ENCODE measurements at places on chromosomes 1 and 21.

DNA sequence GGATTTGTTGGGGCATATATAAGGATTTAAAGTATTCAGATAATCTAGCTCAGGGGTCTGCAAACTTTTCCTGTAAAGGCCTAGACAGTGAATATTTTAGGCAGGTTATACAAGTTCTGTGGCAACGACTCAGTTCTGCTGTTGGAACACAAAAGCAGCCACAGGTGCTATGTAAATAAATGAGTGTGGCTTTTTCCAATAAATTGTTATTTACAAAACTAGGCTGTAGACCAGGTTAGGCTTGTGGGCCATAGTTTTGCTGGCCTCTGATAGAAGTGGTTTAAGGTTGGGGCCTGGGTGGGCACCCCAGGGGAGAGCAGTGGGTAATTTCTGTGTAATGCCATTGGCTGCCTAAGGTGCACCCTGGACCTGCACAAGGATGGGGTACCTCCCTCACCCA lies 16.9 kb upstream of the IGFN1 start:
- no peak for ATAC-seq

- ATAC-seq: no peak
Observed at GRCh38 chr21:42612390-42612789, 41.0 kb upstream of the PDE9A start.

GRCh38 chr1:57164584-57164983 lies 198.8 kb upstream of the C8B start:
- no peak for ATAC-seq

DNA sequence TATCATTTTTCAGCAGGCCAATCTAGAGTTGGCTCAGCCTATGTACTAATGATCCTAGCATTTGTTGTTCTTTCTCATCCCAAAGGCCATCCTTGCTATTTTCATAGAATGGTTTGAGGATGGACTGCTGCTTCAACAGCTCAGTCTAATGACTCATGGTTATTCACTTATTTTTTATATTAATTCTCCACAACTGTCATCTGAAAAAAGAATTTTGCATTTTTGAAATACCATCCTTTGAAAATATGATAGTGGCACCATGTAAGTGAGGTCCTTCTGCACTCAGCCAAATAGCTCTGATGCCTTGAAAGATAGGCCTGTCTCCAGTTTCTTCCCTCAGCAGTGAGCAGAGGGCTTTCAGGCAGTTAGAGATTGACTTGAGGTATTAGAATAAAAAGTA lies 377.5 kb downstream of the LMO4 start:
- no peak for ATAC-seq

DNA sequence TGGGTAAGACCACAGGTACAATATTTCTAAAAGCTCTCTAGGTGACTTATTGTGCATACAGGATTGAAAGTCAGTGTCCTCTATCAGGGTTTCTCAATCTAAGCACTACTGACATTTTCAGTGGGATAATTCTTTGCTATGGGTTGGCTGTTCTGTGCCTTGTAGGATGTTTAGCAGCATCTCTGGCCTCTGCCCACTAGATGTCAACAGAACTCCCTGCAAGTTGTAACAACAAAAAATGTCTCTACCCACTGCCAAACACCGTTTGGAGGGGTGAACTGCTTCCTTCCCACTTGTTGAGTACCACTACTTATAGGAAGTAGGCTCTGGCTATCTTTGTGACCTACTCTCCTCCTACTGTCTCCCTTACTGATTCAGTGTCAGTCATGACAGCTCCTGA lies 90.1 kb upstream of the ZRANB2 start:
- no peak for ATAC-seq

GRCh38 chr1:3319874-3320245 lies 134.6 kb upstream of the ARHGEF16 start:
- ATAC-seq: peak; percentile 28

DNA sequence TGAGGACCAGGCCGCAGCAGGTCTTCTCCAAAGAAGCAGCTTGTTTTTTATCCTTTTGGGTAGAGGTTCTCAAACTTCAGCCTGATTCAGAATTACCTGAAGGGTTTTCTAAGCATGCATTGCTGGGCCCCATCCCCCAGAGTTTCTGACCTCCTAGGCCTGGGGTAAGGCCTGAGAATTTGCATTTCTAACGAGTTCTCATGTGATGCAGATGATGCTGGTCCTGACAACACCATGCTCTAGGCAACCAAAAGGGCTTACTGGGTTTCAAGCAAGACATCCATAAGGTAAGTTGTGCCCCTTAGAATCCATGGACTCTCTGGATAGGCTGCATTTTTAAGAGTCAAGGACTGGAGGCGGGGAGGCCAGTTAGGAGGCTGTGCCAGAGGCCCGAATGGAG lies 295.1 kb downstream of the HHIPL2 start:
- ATAC-seq: no peak

GRCh38 chr1:246680190-246680589 lies 44.0 kb upstream of the SCCPDH start:
- no peak for ATAC-seq

GRCh38 chr1:212463565-212464285 lies 31.0 kb downstream of the NENF start:
- no peak for ATAC-seq

- ATAC-seq: no peak
Observed at GRCh38 chr1:26696119-26696653, 371 bp downstream of the ARID1A start.

DNA sequence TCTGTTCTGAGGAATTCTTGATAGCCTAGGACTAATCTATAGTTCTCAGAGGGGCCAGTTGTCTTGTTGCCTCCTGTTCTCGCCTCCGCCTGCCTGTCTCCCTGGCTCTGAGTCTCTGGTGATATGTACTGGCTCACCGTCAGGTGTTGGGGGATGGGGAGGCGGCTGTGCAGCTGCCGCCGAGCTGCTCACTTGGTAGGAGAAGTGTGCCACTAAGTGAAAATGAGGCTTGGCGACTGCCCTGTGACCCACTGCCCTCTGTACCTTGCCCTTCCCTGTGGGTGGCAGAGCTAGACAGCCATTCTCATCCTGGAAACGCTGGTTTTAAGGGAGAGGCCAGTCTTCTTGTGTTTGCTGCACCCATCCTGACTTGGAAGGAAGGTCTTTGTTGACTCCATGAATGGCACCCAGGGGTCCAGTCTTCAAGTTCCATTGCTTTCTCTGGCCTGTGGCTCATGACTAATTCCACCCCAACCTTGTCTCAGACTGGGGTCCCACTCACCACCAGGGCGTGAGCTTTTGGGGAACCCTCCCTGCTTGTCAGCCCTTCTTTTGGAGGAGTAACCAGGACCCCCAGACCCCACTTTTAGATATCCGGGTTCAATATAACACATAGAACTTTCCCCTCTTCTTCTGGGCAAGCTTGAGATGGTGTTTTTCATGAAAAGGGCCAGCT lies 120.6 kb downstream of the CACNA1E start:
- no peak for ATAC-seq

DNA sequence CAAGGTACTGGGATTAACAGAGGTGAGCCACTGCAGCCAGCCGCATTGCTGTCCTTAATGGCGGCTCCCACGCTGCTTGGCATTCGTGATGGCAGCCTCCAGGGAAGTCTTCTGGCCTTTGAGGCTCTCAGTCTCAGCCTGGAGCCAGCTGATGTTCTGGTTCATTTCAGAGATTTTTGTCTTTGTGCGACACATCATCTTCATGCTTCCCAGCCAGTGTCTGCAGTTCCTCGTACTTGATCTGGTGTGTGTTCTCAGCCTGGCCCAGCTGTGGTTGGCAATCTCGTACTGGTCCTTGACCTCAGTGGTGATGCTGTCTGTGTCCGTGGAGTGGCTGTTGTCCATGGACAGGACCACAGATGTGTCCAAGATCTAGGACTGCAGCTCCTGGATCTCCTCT lies 11.7 kb downstream of the SNRPE start:
- no peak for ATAC-seq

- no peak for ATAC-seq
Observed at GRCh38 chr1:205144046-205144720, 22.4 kb upstream of the RBBP5 start.

GRCh38 chr1:20660847-20661206 lies 342 bp downstream of the DDOST start:
- no peak for ATAC-seq

DNA sequence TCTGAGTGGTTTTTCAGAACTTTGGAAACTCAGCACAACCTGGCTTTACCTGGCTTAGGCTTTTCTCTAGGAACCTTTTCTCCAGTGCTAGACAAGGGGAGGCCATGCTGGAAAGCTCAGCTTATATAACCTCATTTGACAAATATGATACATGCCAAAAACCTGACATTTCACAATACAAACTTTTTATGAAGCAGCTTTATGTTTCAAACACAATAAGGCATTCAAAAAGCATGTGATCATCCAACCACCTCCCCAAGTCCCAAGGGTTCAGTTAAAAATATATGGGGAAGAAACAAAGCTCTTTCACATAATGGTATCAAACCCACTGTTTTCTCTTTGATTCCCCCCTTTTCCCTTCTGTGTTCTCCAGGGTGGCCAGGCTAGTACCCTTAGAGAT lies 63.7 kb downstream of the ZC3H11B start:
- ATAC-seq: no peak

DNA sequence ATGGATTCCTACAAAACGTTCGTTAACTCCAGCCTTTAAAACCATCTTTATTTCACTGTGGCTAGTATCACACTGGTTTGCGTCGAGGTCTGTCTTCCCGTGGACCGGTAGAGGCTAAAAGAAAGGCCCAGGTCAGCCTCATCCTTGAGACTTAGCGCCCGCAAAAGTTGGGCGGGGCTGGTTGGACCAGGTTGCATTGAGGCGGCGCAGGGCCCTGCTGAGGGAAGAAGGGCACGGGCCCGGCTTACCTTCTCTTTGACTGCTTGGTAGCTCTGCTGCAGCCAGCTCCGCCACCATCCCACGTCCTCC lies 455 bp downstream of the BSDC1 start:
- ATAC-seq: peak; percentile 12

DNA sequence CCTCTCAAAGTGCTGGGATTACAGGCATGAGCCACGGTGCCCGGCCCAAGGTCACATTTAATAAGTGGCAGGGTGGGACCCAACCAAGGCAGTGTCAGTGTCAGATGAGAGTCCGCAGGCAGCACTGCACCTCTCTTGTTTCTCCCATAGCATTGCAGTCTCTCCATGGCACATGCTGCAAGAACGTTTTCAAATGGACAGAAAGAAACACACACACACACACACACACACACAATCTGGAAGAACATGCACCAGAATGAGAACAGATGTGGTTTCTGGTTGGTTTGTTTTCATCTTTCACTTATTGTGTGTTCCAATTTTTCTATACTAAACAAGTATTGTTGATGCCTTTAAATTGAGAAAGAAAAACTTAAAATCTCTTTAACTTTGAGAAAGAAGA lies 126.5 kb downstream of the SYF2 start:
- ATAC-seq: no peak

GRCh38 chr1:116255486-116256285 lies 117.4 kb upstream of the ATP1A1 start:
- ATAC-seq: no peak

- no peak for ATAC-seq
Observed at GRCh38 chr1:214662223-214662785, 59.3 kb downstream of the CENPF start.

DNA sequence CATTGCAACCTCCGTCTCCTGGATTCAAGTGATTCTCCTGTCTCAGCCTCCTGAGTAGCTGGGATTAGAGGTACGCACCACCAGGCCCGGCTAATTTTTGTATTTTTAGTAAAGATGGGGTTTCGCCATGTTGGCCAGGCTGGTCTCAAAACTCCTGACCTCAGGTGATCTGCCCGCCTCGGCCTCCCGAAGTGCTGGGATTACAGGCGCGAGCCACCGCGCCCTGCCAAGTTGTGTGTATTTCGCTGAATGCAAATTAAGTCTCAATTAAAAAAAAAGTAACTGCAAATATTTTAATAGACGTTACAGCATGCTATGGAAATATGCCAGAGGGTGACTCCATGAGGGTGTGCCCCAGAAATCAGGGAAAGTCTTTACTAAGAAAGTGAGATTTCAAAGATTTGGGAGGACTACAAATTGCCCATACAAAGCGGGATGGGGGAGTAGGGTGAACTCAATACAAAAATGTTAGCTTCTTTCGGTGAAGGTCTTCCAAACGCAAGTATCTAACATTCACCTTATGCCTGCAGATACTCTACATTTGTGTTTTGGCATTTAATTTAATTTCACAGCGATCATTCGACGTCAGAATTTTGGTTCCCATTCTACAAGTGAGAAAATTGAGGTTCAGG lies 85.6 kb downstream of the NKAIN1 start:
- ATAC-seq: no peak

GRCh38 chr21:45140346-45140940 lies 66.1 kb downstream of the ADARB1 start:
- ATAC-seq: peak; percentile 82

- no peak for ATAC-seq
Observed at GRCh38 chr1:4792565-4792964, 138.2 kb downstream of the AJAP1 start.

GRCh38 chr1:35261412-35262120 lies 6.9 kb upstream of the ZMYM4 start:
- ATAC-seq: no peak

DNA sequence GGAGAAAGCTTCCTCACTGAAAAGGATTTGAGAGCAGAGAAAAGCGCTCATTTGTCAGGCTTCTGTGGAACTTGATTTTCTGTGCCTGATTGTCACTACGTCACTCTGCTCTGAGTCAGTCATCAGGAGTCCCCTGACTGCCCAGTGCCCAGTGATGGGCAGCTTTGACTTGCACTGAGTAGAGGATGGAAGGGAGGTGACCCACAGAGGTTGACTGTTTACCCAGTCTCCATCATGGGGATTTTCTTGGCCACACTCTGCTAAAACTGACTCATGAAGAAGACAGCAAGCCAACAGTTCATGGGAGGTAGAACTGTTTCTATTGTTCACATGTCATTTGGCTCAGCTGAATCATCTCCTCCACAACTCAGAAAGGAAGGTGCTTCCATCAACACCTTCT lies 82.1 kb upstream of the DUSP10 start:
- peak; percentile 84 for ATAC-seq

DNA sequence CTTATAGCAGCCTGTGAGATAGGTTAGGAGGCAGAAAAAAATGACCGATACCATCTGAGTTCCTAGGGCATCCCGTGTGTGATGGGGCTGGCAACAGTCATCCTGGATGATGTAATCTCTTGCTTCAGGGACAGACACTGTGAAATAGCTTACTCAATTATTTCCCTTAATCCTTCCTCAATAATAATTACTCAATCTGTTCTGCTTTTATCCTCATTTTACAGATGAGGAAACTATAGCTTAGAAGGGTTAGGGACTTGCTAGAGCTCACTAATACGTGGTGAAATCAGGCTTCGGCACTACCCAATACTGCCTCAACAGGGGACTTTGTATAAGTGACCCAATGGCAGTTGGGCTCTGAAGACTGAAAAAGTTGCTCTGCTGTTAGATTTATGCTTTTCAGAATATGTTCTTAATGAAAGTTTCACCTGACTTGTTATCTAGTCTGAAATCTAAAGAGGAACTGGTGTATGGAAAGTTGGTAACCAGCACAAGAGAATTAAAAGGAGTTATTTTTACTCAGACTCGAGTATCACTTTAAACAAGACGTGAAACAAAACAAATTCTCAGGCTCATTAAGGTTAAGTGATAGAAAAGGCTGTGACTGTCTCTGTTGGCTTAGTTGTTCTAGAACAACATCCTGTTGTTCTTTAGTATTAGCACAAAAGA lies 14.4 kb downstream of the CD55 start:
- ATAC-seq: peak; percentile 34

Data from activated CD4-positive, CD25-positive, alpha-beta regulatory T cell treated with anti-CD3 and anti-CD28 coated beads, Interleukin-2, amount 50 U/mL, for 24 hours (primary cell).